ENCODE measurements at places on chromosomes 4 and X.
A peak's percentile ranks its signal among the peaks of the same experiment; 100 is the strongest.

DNA sequence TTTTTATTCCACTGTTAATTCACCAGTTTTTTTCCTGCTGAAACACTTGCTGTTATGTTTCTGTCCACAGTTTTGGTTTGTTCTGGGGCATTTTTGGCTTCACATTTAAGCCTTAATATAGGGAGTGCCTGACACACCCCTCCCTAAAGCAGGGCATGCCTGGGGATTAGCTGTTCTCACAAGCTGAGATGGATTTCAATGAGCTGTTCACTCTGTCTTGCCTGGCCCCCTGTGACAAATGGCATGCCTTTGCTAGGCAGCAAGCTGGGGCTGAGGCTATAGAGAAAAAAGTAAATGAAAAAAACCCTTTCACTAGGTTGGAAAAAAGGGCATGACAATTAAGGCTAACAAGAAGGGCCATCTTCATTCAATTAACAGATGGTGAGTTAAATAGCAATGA lies 22.4 kb downstream of the LPAR4 start:
- DNase-seq, result no peak

DNA sequence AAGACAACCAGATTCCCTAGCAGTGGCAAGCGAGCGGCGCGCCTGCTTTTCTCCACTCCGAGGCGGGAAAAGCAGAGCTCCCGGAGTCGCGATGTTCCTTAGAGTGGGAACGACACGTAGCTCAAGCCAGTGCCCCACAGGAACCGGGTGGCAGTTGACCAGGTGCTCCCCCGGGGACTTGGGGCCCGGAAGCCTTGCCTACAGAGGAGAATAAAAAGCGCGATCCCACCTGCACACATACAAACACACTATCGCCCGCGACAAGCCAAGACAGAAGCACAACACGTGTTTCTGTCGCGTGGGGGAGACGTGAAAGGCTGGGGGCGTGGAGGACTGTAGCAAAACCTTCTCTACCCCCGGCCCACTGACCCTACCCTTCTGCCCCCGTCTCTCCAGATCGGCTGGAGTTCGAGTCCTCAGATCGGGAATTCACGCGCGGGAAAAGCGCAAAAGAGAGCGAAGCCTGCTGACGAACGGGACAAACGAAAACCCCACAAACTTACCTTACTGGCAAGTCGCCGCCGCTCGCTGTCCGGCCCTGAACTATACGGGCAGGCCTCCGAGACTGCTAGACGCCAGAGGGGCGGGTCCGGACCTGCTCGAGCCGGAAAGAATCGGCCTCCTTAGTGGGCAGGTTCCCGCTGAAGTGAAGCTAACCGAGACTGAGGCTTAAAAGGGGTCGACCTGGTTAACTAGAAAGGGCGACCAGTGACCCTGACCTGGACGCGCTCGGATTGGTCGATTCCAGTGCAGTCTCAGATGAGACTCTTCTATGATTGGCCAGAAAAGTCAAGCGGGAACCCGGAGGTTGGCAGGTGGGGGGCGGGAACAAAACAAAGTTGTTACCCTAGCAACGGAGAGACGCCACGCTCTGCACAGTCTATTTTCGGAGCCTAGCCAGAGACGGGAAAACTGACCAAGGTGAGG lies at the start of the genes DNAAF6 and NUP62CL:
Gene DNAAF6 (plus strand): TSS at position 842 of the 927 bp plus-strand sequence. CDS start 6,265 bp downstream, outside the sequence.
Gene NUP62CL (minus strand): TSS at position 664 of the 927 bp plus-strand sequence. CDS start 31,287 bp downstream, outside the sequence.
- DNase-seq, result peak; percentile 2

GRCh38 chr4:186341655-186342054 lies 75.7 kb downstream of the F11 start:
- no peak for DNase-seq

DNA sequence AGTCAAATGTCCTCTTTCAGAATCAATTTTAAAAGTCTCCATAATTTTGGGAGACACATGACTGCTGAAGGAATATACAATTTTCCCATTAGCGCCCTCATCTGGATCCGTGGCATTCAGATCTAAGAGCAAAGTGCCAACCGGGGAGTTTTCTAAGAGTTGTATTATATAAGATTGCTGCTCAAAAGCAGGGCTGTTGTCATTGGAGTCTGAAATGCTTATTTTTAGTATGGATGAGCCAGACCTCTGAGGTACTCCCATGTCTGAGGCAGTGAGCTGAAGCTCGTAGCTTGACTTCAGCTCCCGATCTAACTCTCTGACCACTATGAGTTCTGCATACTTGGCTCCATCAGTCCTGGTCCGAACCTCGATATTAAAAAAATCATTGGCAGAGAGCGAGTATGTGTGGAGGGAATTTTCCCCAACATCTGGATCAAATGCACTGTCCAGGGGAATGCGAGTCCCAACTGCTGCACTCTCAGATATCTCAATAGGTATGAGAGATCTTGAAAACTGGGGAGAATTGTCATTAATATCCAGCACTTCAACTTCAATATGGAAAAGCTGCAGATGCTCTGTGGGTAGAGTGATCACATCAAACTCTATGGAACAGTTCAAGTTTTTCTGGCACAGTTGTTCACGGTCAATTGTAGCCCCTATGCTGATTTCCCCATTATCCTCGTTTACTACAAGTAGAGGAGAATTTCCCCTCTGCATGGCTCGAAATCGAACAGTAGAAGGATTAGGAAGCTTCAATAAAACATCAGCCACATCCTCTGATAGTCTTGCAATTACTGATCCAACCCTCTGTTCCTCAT lies 917 bp downstream of the PCDH18 start:
- DNase-seq, result no peak

DNA sequence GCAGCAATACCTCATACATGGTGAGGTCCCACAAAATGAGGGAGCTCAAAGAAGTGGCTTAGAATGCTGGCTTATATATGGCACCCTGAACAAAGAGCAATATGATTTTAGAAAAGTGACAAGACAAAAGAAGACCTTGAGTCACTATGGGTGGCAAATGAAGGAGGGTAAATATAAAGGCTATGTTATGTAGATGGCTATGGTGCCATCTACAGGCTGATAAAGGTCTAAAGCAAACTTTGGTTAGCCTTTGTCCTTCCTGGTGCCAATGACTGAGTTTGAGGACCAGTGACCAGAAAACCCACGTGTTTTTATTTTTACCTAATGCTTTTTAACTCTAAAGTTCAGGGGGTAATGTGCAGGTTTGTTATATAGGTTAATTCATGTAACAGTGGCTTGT lies 151.8 kb downstream of the CCNG2 start:
- DNase-seq, result no peak

DNA sequence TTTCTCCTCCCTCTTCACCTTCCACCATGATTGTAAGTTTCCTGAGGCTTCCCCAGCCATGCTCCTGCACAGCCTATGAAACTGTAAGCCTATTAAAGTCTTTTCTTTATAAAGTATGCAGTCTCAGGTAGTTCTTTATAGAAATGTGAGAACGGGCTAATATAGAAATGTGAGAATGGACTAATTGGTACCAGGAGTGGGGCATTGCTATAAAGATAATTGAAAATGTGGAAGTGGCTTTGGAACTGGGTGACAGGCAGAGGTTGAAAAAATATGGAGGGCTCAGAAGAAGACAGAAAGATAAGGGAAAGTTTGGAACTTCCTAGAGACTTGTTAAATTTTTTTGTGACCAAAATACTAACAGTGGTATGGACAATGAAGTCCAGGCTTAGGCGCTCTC lies 959.3 kb downstream of the SH3BGRL start:
- DNase-seq, result no peak

DNA sequence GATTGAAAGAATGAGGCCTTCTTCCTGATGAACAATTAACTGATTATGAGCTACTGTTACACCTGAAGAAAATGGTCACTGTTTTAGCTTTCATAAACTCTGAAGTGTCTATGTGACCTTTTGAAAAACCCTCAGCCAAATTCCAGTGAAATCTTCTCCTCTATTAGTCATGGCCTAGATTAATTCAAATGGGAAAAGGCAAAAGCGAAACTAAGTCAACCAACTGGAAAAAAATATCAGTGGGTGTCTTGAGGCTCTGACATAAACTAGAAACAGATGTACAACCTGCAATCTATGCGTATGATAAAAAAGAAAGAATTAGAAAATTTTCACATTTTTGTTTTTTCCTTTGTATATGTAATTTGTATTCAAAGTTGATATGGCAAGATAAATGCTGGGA lies 169.4 kb upstream of the BANK1 start:
- DNase-seq, result peak; percentile 27

DNA sequence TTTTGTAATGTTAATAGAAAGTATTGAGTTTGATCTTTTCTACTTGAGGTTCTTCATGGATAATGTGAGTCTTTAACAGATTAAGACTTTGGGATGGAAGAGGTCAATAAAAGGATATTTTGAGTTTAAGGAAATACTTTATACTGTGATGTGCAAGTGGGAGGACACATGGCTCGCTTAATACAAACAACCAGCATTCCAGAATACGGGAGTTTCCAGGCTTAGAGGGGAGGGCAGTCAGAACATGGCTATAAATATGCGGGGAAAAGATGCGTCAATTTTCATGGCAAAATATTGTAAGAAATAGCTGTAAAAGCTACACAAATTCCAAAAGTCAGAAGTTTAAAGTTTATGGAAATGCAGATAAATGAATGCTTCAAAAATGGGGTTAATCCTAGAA lies 192.3 kb downstream of the AASDH start:
- DNase-seq, result no peak

DNA sequence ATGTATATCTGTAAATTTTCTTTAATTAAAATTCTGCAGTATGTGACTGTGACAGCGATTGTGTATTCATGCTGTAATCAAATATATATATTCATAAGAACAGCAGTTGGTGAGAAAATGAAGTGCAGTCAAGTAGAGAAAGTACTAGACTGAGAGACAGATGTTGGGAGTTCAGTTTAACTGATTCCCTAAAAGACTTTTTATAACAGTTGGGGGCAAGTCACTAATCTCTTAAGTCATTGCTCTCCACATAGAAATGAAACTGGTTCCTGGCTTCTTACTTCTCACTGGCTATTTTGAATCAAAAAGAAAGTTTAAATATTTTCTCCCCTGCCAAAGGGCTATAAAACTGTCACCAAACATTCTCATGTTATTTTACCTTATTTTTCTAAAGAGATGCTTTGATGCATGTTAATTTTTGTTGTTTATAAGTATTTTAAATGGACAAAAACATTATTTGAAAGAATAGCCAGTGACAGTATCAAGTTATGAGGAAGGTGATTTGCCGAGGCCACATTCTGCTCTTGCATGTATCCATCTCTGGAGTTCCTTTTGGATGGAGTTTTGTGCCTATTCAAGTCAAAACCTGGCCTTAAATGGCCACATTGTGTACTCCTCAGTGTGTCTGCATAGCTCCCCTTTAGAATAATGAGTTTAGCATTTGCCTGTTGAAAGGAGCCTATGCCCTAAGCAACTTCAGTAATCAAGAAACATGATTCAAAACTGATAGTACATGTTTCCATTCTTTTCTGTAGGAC lies 30.8 kb downstream of the EXOC1 start:
- DNase-seq, result no peak

GRCh38 chrX:54182864-54183613 lies at the start of gene FAM120C:
Gene FAM120C, minus strand, starts transcription at chrX:54183254. Its CDS starts 56 bp downstream, at chrX:54183198.
- no peak for DNase-seq

All from HFF-Myc (cell line).